Upper lobe of left lung (tissue), 6 donors: ENCODE measurements at places on chromosomes 7 and 10. TPM values are rescaled to one million over a fixed set of nuclear protein-coding genes. Genes with fewer than 3 reads are reported as not detected.
A peak's percentile ranks its signal among the peaks of the same experiment; 100 is the strongest.

GRCh38 chr7:93245525-93246432 lies 13.6 kb downstream of the VPS50 start:
- H3K4me3 ChIP-seq, result no peak overlapping the region
- H3K4me1 ChIP-seq, result no peaks in the 10 kb centered on the region
- no peak overlapping the region for H3K27ac ChIP-seq

DNA sequence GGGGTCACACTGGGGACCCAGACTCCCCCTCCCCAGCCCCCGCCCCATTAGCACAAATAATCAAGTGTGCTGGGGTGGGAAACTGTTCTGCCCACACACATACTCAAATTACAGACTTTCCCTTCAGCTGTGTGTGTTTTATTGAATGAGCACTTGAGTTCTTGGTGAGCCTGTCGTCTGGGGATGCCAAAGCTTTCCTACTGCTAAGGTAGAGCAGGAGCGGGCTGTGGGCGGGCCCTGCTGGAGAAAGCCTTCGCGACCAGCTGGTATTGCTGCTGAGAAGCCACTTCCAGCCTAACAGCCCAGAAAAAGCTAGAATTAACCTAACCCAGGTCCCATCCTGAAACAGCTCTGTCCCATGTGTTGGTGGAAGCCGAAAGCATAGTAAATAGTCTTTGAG lies 87.0 kb upstream of the KMT2E start:
- H3K4me1 ChIP-seq, result peaks cover 13% of the 10 kb centered on the region
- peak overlapping the region; percentile 40 for H3K4me3 ChIP-seq
- no peaks in the 10 kb centered on the region for H3K27me3 ChIP-seq
- no peaks in the 10 kb centered on the region for H3K36me3 ChIP-seq
- peak overlapping the region; percentile 66 for H3K27ac ChIP-seq

GRCh38 chr10:118028619-118029018 lies 18.1 kb downstream of the RAB11FIP2 start:
- no peak overlapping the region for H3K4me3 ChIP-seq
- H3K27ac ChIP-seq, result no peak overlapping the region
- no peaks in the 10 kb centered on the region for H3K4me1 ChIP-seq
- no peaks in the 10 kb centered on the region for H3K27me3 ChIP-seq
- no peak for DNase-seq

DNA sequence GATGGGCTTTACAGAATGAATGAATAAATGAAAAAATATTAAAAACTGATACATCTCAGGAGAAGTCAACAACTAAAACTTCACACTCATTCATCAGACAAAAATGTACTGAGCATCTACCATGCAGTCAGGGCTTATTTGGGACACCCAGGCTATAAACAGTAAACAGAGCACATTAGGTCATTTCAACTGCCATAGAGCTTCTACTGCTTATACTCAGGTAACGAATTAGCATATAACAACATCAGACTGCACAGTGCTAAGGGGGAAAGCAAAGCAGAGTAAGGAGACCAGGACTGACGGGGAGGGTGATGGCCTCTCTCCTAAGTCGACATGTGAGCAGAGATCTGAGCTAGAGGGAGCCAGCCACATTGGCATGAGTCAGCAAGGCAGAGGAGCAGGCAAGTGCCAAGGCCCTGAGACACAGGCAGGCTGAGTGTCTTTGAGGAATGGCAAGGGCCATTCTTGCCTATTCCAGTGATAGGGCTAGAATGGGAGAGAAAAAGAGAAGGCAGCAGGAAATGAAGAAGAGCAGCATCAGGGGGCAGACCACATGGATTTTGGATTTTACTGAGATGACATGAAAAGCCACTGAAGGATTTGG lies 528.9 kb downstream of the PARD3 start:
- DNase-seq, result no peak
- no peak overlapping the region for H3K27ac ChIP-seq
- no peaks in the 10 kb centered on the region for H3K4me1 ChIP-seq

DNA sequence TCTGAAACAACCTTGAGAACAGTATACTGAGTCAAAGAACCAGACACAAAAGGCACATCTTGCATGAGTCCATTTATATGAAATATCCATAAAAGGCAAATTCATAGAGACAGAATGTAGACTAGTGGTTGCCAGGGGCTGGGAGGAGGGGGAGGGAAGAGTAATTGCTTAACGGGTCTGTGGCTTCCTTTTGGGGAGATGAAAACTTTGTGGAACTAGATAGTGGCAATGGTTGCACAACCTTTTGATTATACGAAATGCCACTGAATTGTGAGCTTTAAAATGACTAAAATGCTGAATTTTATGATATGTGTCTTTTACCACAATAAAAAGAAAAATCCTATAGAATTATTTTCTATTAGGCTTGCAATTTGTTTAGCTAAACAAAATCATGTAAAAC lies 16.8 kb downstream of the ADRB1 start:
- no peak overlapping the region for H3K4me3 ChIP-seq
- no peaks in the 10 kb centered on the region for H3K27me3 ChIP-seq
- no peak overlapping the region for H3K27ac ChIP-seq

- H3K36me3 ChIP-seq, result no peaks in the 10 kb centered on the region
- no peak overlapping the region for H3K4me3 ChIP-seq
- no peaks in the 10 kb centered on the region for H3K27me3 ChIP-seq
These were observed 140.4 kb downstream of the NRBF2 start for GRCh38 chr10:63273577-63273976.

DNA sequence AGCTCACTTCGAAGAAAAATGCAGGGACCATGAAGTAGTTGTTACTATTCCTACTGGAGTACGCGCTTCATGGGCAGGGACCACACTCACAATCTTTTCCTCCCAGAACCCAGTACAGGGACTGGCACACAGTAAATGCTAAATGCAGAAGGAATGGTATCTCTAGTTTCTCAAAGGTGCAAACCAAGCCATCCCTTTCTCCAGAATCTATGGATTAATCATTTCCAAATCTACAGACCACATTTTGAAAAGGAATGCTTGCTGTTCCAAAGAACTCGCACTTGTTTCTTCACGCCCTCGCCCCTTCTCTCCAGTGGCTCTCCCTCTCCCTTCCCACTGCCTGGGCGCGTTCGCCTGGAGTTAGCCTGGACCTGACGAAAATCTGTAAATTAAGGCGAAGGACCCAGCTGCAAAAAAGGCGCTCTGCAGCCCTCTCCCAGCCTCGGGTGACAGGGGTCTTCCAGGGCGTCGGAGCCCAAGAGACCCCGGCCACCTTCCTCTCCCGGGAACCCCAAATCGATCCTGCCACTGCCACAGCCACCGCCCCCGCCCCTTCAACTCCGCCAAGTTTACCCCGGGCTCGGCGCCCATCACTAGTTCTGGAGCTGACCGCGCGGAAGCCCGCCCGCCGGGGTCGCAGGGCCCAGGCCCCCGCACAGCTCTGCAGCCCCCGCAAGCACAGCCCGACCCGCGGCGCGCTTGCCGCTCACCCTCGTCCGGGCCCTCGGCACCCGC lies 527 bp downstream of the PDIA4 start:
- DNase-seq, result no peak
- peak overlapping the region; percentile 86 for H3K4me3 ChIP-seq
- H3K4me1 ChIP-seq, result peaks cover 19% of the 10 kb centered on the region
- no peaks in the 10 kb centered on the region for H3K36me3 ChIP-seq
- H3K27me3 ChIP-seq, result no peaks in the 10 kb centered on the region

DNA sequence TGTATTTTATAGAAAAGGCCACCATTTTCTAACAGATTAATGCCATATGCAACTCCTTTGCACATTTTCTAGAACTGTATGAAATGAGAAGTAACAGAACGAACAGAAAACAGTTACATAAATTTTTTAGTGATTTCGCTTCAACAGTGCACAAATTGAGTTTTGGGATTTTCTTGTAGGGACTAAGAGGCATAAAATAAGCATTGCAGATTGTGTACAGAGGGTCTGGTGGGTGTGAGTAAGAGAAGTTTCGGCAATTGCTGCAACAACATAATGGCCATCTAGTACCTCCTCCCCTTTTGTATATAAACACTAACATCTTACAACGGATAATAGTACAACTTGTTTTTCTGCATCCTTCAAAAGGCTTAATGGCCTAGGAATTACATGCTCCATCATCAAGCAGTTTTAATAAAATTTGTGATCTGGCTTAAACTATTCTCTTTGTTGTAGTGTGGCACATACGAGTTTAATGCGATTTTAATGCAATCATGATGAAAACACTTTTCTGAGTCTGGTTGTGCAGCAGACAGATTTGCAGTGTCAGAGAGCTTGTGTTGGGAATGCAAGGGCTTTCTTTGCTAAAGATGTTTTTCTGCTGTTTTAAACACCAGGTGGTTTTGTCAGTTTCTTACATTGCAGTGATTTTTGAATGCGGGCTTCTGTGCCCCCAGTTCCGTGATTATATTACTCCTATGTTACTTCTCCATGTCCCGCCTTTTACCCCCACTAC lies 2.9 kb downstream of the GLCCI1 start:
- no peak for DNase-seq
- no peaks in the 10 kb centered on the region for H3K36me3 ChIP-seq
- H3K4me3 ChIP-seq, result no peak overlapping the region
- peaks cover 4% of the 10 kb centered on the region for H3K4me1 ChIP-seq
- H3K27ac ChIP-seq, result no peak overlapping the region

DNA sequence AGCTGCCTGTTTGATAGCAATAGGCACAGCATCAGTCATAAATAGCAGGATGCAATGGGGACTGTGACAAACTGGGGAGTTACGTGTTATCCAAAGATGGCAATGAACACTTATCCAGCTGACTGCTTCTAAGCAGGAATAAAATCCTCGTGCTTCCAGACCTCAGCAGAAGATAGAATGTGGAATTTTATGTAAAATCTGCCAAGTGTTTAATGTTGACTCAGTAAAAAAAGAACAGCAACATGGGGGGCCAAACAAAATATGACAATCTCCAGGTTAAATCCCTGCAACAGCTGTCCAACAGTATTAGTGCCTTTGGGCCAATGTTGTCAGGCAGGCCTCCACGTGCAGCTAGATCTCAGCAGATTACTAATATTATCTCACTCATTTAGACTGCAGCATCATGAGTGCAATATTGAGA lies 127.3 kb downstream of the SEMA3C start:
- no peak overlapping the region for H3K4me3 ChIP-seq
- H3K27ac ChIP-seq, result no peak overlapping the region
- H3K27me3 ChIP-seq, result no peaks in the 10 kb centered on the region
- DNase-seq, result no peak

- no peak for DNase-seq
- H3K4me3 ChIP-seq, result no peak overlapping the region
- H3K27me3 ChIP-seq, result no peaks in the 10 kb centered on the region
- H3K36me3 ChIP-seq, result no peaks in the 10 kb centered on the region
- H3K27ac ChIP-seq, result no peak overlapping the region
These were observed 24.2 kb upstream of the SMIM30 start for GRCh38 chr7:113142385-113143119.

DNA sequence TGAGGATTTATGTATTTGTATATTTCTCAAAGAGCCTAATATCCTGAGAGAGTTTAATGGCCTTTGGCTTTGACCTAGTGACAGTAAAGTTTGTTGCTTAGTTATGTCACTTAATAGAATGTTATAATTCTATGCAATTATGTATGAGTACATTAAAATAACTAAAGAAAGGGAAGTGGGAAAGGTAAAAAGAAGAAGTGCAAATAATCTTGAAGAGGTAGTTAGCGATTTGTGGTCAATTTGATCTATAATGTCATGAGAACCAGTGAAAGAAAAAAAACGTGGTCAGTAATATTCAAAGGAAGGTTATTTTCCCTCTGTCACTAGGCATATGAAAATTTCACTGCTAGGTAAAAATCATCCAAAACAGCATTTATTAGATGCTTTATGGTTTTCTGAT lies 143.4 kb upstream of the LSM8 start:
- no peak for DNase-seq
- H3K36me3 ChIP-seq, result no peaks in the 10 kb centered on the region
- H3K4me3 ChIP-seq, result no peak overlapping the region
- no peak overlapping the region for H3K27ac ChIP-seq
- no peaks in the 10 kb centered on the region for H3K27me3 ChIP-seq
- no peaks in the 10 kb centered on the region for H3K4me1 ChIP-seq

GRCh38 chr10:71697938-71698709 lies 21.5 kb downstream of the C10orf105 start:
- H3K36me3 ChIP-seq, result no peaks in the 10 kb centered on the region
- no peak overlapping the region for H3K27ac ChIP-seq
- DNase-seq, result no peak
- no peak overlapping the region for H3K4me3 ChIP-seq
- H3K27me3 ChIP-seq, result no peaks in the 10 kb centered on the region

GRCh38 chr7:113044394-113044793 lies 42.2 kb downstream of the GPR85 start:
- no peaks in the 10 kb centered on the region for H3K36me3 ChIP-seq
- DNase-seq, result no peak
- no peak overlapping the region for H3K4me3 ChIP-seq

DNA sequence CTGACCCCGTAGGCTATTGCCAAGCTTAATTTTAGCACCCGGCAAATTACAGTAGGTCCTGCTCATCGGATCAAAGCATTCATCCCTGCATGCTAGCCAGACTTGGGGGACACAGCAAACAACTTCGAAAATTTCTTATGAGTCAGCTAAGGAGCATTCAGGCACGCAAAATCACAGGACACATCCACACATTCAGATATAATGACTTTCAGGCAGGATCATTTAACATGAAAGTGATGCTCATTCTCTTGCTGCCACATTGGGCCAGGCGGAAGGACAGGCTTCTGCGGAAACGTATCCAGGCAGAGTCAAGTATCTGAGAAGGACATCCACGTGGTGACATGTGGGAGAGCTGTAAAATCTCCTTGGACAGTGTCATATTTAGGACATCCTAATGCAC lies 474.0 kb upstream of the NRP1 start:
- H3K4me3 ChIP-seq, result no peak overlapping the region
- no peak for DNase-seq
- H3K27me3 ChIP-seq, result no peaks in the 10 kb centered on the region
- H3K36me3 ChIP-seq, result no peaks in the 10 kb centered on the region

The ADIRF gene
- 202 TPM for total RNA-seq

The GLI3 gene
- 14.6 TPM for total RNA-seq

The TAC1 gene
- total RNA-seq, result not detected

The FAM25G gene
- total RNA-seq, result not detected

The IL2RA gene
- 4.7 TPM for total RNA-seq

The TMEM229A gene
- not detected for total RNA-seq

The SDHAF3 gene
- 9.4 TPM for total RNA-seq

The KLHL7 gene
- 25.8 TPM for total RNA-seq

The CCDC7 gene
- total RNA-seq, result 6.4 TPM

The PCGF5 gene
- total RNA-seq, result 20.9 TPM
